ENCODE measurements at places on chromosomes 12 and 14.

DNA sequence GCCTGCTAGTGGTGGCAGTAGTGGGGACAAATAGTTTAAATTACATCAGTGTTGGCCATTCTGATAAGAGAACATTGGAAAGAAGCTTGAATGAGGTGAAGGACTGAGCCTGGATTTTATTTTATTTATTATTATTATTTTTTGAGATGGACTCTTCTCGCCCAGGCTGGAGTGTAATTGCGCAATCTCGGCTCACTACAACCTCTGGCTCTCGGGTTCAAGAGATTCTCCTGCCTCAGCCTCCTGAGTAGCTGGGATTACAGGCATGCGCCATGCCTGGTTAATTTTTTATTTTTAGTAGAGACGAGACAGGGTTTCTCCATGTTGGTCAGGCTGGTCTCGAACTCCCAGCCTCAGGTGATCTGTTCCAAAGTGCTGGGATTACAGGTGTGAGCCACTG, 739.4 kb downstream of the AACS start:
- no peak for DNase-seq

DNA sequence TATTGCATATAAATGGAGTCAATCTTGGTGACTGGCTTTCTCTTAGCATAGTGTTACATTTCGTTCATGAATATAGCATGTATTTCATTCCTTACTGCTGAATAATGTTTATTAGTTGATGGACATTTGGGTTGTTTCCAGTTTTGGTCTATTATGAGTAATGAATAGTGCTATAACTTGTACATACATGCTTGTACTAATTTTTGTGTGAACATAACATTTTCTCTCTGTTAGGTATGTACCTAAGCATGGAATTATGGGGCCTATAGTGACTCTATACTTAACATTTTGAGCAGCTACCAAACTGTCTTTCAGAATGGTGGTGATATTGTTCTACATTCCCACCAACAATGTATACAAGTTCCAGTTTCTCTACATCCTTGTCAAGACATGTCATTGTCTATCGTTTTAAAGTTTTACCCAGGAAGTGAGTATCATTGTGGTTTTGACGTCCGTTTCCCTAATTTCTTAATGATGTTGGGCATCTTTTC, 23.1 kb downstream of the ATP2A2 start:
- peak; percentile 69 for DNase-seq

DNA sequence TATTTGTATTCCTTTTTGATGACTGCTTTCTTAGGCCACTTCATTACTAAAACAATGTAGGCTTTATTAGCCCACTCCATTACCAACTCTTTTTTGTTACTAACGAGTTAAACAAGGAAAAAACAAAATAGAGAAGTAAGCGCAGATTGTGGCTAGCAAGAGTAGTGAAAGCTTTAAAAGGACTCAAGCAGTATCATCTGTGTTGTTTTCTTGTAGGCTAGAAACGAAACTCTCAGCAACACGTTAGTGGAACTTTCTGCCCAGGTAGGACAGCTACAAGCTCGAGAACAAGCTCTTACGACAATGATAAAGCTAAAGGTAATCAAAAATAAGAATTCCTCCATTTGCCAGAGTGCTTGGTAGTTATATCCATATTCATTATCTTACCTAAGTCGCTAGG, 11.1 kb downstream of the CCDC62 start:
- no peak for DNase-seq

GRCh38 chr12:48788854-48789775, at the start of gene ADCY6:
TSS of gene ADCY6 (minus strand) at chr12:48789089. CDS start at chr12:48783434, 5,655 bp downstream.
- peak; percentile 60 for DNase-seq

DNA sequence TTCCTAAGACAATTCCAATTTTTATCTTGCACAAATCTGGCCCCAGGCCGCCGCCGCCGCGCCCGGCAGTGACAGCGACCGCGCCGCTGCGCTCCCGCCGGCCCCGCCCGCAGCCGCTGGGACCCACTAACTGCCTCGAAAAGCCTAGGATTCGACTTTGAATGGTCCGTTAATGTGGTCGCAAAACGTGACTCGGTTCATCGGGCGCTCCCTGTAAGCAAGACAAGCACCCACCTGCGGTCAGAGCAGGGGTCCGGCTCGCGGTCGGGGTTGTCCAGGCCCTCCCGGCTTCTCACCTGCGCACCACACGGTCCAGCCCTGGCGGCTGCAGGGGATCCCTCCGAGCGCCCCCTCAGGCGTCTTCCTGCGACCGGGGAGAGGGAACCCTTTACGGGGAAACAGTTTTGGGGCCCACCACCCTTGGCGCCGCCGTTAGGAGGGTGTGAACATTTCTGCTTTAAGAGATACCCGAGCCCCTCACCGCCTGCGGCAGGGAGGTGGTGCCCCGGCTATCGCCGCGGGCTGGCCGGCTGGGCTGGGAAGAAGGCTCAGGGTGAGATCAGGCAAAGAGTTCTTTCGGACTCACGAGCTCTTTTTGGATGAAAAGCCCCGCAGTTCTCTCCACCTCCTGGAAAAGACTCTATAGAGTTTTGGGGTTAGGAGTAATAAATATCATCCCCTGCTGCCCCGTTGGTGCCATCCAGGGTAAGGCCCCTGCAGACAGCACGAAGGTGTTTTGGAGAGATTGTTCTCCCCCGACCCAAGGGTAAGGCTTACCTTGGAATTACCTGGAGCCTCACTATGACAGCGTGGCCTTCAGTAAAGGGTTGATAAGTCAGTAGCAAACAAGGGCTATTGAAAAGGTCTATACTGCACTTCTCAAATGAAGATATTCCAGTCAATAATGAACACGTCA, 13.6 kb upstream of the FOXJ2 start:
- no peak for DNase-seq

DNA sequence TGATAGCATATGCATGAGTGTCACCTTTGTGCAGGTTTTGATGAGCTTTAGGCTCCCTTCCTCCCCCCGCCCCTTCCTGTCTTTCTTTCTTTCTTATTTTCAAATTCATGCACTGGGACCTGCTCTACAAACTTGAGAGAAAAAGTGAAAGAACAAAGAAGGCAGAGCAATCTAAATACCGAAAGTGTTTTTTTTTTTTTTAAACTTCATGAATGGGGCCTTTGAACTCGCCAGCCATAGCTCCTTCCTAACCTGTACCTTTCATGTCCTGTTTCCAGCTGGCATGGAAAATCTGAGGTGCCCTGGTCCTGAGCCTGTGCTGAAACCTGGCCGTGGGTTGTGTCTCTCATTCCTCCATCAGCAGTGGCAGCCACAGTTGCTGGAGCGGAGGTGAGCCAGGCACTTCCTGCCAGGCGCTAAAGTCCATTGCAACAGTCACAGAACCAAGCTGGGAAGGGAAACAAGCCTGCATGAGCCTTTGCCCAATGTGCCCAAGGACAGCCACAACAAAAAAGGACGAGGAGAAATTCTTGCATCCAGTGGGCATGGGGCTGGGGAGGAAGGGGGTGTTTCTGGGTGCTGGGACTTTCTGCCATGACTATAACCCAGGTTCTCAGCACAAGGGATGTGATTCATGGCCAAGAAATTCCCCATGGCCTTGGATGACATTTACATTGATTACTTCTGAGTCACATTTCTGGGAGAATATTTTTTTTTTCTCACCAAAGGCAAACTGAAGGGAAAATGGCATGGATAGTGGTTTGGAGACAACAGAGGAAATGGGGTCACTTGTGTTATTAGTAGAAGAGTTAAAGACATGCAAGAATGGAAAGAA, 102.7 kb downstream of the TMEM30B start:
- DNase-seq, result peak; percentile 98

- DNase-seq, result peak; percentile 45
Observed at GRCh38 chr12:21607701-21608100, 3.1 kb upstream of the GYS2 start.

- DNase-seq, result no peak
Observed at GRCh38 chr14:95137164-95137803, 20.0 kb downstream of the DICER1 start.

- DNase-seq, result peak; percentile 64
Observed at GRCh38 chr14:39432619-39433451, 602 bp upstream of the FBXO33 start.

DNA sequence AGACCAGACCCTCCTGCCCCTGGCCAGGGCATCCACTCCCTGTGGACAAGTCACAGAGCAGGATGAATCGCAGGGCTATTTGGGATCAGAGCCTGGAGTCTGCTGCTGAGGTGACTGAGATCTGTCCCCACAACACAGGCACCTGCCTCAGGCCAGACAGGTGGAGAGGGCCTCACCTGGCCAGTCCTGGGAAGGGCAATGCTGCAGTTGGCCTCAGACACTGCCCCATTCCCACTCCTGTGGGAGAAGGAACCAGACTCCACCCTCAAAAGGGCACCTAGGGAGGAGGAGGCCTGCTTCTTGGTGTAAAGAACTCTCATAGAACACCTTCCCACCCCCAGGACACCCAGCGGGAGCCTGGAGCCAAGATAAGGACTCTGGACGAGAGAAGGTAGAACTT, 48.3 kb upstream of the PLEKHG6 start:
- no peak for DNase-seq

Measured in fibroblast of mammary gland (primary cell).